Activated naive CD4-positive, alpha-beta T cell treated with anti-CD3 and anti-CD28 coated beads, Interleukin-2, amount 10 ng/mL, durations not matched to agents 7 days and 5 days (primary cell): ENCODE measurements at places on chromosomes 6 and 20.

DNA sequence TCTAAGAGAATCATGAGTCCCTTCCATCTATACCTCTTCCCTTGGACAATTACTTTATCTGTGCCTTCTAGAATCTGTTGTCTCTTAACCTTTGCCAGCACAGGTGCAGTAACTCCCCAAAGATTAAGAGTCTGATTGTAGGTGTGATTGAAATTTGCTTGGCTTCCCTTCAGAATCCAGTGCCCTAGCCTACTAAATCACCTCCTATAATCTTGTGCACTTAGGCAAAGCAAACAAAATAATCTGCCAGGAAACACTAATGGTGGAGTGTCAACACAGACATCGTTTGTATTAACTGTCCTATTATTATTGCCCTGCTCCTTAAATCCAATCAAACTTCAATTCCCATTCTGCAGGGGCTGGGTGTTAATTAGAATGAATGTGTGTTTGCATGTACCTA, 28.0 kb downstream of the ID4 start:
- DNase-seq: no peak

- no peak for DNase-seq
Measured at GRCh38 chr6:42729731-42730130, 7.3 kb upstream of the PRPH2 start.

- no peak for DNase-seq
Measured at GRCh38 chr20:56111961-56112730, 106.8 kb upstream of the CBLN4 start.

DNA sequence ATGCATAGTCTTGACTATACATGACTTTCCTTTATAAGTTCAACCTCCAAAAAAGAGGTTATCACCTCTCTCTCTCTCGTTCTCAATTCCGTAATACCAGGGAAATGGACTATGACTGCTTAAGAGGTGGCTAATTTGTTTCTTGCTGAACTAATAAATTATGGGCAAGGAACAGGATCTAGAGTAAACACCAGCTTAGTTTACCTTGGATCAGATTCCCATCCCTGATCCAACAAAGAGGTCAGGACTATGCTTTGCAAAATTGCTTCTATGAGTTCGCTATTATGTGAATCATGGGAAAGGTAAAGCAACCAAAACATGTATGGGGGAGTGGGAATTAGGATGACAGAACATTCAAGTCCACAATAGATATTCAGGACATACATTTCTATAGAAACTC, 630.7 kb downstream of the HACE1 start:
- no peak for DNase-seq

DNA sequence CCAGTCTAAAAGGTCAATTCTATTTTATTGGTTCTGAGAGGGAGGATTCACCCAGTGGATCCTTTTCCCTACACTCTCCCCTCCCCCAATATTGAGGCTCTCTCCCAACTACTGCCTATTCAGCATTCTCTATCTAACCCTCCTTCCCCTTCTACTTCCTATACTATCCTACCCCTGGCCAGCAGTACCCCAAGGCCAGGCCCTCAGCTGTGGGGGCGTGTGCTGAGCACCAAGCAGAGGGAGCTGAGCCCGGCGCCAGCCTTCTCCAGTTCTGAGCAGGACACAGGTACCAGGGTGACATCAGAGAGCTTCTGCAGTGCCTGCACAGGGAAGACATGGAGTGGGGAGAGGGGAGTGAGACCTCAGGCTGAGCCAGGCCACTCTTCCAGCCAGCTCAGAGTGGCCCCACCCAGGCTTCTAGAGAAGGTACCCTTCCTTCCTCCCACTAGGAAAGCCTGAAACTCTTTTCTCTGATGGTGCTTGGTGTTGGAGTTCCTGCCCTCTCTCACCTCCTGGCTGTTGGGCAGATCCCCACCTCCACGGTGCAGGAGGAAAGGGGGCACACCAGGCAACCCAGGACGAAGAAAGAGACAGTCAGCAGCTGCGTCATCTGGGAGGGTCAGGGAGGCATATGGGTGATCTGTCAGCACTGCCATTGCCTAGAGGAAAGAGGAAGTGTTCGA, 1.9 kb downstream of the DDAH2 start:
- peak; percentile 51 for DNase-seq

GRCh38 chr20:22928679-22929078, 106.4 kb upstream of the SSTR4 start:
- no peak for DNase-seq

GRCh38 chr20:44196271-44196670, 9.3 kb upstream of the JPH2 start:
- no peak for DNase-seq

GRCh38 chr20:25356271-25356933, 34.2 kb downstream of the ABHD12 start:
- DNase-seq: no peak

GRCh38 chr20:48404598-48404997, 423.2 kb downstream of the PREX1 start:
- DNase-seq: no peak

GRCh38 chr6:150249261-150249660, 106.4 kb downstream of the PPP1R14C start:
- DNase-seq: no peak

- no peak for DNase-seq
Measured at GRCh38 chr6:37530297-37530696, 30.6 kb upstream of the CCDC167 start.

GRCh38 chr6:27847706-27848105, 64.5 kb downstream of the OR2B2 start:
- no peak for DNase-seq

DNA sequence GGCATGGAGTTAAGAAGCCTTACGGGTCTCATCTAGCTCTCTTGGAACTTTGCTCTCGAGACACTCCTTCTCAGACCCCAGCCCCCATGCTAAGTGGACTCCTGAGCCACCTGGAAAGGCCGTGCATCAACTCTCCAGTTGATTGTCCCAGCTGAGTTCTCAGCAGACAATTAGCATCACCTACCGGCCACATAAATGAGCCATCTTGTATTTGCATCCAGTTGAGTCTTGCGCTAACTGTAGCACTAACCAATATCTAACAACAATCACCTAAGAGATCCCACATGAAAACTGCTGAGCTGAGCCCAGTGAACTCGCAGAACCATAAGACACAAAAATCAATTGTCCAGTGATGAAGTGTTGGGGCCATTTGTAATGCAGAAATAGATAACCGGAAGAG, 49.7 kb downstream of the PCNA start:
- no peak for DNase-seq

DNA sequence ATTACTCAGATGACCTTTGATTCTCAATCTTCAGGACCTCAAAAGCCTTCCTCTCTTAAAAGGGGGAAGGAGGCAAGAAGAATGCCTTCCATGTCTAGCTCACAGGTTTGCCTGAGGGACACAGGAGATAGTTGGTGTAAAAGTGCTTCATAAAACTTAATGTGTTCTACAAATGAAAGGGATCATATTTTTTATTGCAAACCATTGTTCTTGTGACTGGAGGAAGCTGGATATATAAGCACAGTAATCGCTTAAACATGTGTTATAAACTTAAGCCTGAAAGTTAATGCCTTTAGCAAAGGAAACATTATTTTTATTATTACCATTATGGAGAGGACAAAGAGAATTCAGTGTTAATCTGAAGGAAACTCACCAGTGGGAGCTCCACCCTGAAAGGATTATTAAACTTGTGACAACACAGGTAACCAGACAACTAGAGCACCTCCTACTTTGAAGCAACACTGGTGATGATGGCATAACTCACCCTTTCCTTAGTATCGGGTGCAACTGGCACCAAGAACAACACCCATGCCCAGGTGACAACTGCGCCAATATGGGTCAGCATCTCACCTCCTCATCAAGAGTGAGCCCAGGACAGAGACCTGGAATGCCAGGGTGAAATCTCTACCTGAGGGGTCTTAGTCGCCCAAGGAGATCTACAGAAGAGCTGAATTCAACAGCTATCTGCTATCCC, 288.7 kb upstream of the PRDM1 start:
- DNase-seq: no peak

DNA sequence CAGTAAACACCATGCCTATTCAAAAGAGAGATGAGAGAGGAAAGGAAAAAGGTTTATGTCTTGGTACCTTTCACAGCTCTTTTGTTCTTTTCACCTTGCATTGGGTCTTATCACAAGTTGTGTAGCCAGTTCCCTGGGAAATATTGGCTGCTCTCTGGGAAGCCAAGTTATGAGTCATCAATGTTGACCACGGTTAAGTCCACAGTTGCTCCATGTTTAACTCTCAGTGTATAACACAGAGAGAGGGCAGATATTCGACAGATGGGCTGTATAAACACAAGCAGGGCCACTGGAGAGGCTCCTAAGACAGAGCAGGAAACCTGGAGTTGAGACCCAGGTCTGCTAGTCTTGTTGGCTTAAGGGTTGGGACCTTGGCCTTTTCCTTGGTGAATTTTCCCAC, 718.6 kb downstream of the QKI start:
- DNase-seq: no peak

DNA sequence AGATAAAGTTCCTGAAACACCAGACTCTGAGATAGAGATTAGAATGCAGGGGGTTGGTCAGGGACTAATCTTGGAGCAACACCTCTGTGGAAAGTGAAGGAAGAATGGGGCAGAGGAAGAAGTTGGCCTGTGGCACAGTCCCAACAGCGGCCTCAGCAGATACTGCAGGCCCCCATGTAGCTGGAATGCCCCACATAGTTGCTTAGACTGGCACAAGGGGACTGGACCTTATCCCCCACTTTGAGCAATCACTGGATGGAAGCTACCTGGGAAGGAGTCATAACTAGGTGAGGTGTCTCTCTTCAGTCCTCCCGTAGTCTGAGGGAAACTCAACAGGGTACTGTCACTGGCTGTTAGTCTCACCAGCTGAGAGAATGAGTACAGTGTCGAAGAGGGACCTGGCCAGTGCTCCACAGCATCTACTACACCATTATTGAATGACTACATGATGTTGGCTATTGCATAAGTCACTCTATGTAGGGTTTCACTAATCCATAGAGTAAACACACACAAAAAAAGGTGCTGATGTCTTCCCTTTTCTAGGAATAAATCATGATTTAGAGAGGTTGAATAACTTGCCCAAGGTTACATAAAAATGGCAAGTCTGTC, 47.5 kb downstream of the ADGRG6 start:
- no peak for DNase-seq

DNA sequence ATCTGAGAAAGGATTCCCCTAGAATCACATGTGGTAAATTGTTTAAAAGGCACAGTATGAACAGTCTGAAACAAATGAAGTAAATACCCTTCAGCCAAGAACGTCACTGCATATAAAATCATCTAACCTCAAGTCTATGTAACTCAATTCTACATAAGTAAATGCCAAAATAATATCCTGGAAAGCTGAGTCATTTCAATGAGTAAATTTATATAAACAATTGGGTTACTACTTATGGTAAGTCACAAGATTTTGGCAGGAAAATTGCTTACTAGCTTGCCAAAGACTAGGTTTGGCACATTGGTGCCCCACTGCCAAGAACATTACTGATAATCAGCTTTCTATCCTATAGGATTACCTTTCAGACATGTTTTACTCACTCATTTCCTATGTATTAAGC, 8.4 kb downstream of the GMDS start:
- DNase-seq: no peak

DNA sequence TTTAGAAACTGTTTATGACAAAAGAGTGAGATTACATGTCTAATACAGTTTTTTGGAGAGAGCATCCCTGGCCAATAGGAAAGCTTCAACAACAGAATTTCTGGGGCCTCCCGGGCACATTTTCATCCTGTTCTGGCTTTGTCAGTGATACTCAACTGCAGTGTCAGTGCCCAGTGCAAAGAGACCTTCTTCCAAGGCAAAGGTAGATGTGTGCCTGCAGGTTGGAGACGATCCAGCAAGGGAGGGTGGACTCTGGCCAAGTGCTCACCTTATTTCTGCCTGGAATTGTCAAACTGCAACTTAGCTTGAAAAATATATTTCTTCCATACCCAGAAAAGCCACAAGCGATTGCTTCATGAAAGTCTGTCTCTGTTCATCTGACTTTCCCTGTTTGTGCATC, 211.6 kb upstream of the SNX9 start:
- DNase-seq: no peak

- DNase-seq: no peak
Measured at GRCh38 chr6:158635427-158636073, 9.0 kb downstream of the DYNLT1 start.

GRCh38 chr6:152771061-152771687, 20.6 kb downstream of the VIP start:
- no peak for DNase-seq

DNA sequence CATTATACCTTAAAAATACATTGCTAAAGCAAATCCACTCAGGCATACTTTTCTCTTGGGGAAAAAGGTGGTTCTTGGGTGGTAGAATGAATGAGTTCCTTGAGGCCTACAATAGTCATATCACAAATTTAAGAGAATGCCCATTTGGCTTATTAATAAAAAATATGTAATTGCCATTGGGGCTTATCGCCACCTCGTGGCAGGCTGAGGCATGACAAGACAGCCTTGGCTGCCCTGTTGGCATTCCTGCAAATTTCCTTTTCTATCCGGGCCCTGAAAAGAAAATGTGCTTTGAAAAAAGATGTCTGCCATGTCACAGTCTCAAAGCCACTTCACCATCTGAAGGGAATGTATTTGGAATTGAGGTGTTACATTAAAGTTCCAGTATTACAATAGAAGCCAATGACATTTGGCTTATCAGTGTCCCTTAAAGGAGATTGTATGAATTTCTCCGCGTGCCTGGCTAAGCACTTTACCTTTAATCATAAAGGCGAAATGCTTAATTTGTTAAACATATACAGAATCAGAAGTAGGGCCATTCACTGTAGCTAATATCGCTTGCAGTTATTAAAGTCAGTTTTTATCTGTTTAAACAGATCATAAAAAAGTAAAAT, 188.3 kb upstream of the ZFP64 start:
- peak; percentile 39 for DNase-seq

GRCh38 chr6:2563635-2564034, 187.1 kb downstream of the MYLK4 start:
- no peak for DNase-seq

DNA sequence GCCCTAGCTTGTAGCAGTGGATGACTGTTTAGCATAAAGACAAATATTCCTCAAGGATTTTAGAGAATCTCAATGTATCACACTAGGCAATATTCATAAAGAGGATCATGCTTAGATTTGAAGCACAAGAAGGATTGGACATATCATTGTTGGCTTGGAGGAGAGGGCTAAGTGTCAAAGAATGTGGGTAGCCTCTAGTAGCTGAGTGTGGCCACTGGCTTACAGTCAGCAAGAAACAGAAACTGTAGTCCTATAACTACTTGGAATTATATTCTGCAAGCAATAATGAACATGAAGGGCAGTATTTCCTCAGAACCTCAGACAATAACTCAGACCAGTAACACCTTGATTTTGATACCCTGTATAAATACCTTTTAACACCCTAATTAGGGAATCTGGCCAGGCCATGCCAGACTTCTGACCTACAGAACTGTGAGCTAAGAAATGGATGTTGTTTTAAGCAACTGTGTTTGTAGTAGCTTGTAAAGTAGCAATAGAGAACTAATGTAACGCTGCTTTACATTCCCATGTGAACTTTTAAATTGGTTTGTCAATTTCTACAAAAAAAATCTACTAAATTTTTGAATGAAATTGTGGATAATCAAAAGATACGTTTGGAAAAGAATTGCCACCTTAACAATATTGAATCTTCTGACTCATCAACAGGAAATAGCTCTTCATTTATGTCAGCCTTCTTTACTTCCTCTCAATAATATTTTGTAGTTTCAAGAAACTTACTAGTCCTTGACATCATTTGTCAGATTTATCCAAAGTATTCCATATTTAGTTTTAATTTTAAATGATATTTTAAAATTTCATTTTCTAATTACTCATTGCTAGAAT, 65.2 kb upstream of the RSPO3 start:
- DNase-seq: no peak

- DNase-seq: no peak
Measured at GRCh38 chr20:11170025-11170424, 496.2 kb upstream of the JAG1 start.

GRCh38 chr20:63161176-63161651, 54.7 kb downstream of the YTHDF1 start:
- no peak for DNase-seq
